Fibroblast of skin of right biceps (primary cell): ENCODE measurements at places on chromosomes 4 and X.
A peak's percentile ranks its signal among the peaks of the same experiment; 100 is the strongest.

GRCh38 chr4:61220556-61220955 lies 20.4 kb downstream of the ADGRL3 start:
- DNase-seq: no peak

- peak; percentile 71 for DNase-seq
Measured at GRCh38 chr4:7398104-7398423, 36.7 kb downstream of the PSAPL1 start.

GRCh38 chr4:98630737-98631454 lies 27.5 kb downstream of the TSPAN5 start:
- no peak for DNase-seq

DNA sequence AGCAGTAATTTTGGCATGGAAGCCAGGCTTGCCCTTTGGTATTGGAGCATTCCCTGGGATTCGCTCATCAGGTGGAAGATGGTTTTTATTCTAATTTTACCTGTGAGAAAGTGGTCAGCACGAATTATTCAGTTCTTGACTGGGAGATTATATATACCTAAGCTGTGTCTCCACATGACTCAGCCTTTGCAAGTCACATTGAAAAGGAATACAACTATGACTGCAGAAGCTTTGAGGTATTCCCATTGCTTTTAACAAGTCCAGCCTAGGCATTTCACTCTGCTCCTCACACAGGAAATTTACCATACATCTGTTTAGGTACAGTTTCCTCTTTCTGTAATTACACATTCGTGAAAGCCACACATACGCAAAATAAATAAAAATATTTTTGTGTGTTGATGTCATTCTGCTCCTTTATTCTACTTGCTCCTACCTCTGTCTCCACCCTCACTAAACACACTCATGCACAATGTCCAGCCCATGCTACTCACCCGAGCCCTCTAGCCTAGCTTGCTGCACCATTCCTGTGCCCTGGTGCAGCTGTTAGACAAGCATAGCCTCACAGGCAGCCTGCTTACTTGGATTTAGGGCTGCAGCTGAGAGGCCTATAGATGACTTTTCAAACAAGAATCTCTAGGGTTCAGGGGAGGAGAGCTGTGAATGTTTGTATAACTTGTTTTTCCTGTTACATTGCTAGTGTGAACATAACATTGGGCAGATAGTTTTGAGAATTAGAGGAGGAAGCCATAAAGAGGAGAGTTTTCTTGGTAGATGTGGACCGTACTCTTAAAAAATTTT lies 504.4 kb upstream of the FAT1 start:
- DNase-seq: no peak

DNA sequence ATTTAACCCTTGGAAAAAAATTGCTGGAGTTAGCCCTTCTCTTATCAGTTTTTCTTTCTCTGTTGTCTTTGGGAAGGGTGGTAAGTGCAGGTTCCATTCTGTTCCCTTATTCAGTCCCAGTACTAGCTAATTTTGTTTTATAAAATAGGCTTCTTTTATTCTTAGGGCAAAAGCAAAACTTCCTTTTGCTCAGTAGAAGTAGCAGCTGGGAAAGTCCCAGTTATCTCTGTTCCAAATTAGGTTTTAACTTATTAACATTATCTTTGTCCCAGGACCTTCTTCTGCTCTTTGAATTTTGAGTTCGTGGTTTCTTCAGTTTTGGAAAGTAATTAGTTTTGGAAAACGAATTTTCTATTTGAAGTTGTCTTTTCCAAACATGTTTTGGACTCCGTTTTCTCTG lies 61.1 kb downstream of the BANK1 start:
- DNase-seq: no peak

DNA sequence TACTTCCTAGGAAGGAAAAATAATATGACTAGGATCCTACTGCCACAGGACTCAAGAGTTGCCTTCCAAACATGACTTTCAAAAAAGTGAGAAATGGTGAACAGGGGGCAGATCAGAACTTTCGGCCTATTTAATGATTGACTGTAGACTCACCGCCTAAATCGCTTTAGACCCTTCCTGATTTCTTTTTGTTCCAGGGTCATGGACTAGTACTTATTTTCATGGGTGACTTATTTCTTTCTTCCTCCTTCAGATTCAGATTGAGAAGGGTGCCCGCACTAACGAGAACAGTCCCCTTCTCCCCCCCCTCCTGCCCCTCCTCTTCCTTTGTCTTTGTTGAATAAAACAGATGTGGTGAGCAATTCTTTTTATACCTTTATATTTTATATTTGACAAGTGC lies 48.0 kb upstream of the KLHL8 start:
- no peak for DNase-seq
